Activated naive CD4-positive, alpha-beta T cell (primary cell): ENCODE measurements at places on chromosomes 5 and 9.

GRCh38 chr5:113002423-113002822 is 25.8 kb downstream of the DCP2 start:
- no peak for DNase-seq

DNA sequence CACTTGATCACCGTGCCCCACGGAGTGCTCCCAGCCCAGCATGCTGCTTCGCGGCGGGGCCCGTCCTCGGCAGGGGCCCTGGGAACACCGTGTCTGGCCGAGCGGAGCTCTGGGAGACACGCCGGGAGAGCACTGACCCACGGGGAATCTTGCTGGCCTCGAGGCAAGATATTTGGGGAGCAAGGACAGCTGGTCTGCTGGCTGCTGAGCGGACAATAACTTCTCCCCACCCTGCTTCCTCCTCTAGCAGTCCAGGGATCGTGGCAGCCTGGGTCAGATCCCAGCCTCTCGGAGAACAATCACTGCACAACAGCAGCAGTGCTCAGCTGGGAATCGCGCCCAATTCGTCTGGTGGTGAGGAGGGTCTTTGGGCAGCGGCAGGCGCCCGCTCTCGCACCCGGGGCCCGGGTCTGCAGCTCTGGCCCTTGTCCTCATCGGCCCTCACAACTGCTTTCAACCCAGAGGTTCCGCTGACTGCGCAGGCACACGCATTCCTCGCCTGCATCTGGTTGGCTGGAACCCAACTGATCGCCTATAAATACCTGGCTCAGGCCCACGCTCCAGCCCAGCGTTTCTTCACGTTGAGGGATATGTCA is 43.4 kb downstream of the DBH start:
- no peak for DNase-seq

DNA sequence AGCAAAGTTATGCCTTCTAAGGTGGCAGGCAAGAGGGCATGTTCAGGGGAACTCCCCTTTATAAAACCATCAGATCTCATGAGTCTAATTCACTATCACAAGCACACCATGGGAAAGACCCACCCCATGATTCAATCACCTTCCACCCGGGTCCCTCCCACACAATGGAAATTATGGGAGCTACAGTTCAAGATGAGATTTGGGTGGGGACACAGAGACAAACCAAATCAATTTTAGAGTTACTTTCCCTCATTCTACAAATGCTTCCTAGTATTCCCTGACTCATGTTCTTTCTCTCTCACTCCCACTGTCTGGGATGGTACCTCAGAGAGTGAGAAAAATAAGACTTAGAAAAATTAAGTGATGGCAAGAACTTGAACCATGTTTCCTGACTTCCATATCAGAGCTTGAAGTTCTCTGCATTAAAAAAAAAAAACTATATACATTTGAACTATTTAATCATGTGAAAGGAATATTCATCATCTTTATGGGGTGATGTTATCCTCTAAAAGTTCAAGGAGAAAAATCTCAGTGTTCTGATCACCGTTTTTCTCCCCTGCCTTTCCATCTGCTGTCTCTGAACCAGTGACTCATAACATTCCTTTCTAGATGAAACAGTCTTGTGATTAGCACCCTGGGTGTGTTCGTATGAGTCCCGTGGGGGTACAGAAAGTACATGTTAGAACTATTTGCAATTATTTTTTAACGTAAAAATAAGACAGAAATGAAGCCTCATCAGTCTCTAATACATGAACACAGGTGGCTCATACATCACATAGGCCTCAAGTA is 282.9 kb downstream of the SLF1 start:
- no peak for DNase-seq

- DNase-seq, result no peak
Observed at GRCh38 chr5:107948377-107948776, 277.6 kb upstream of the EFNA5 start.

- no peak for DNase-seq
Observed at GRCh38 chr5:20158006-20158405, 170.0 kb upstream of the CDH18 start.

- DNase-seq, result no peak
Observed at GRCh38 chr5:144634138-144634537, 463.5 kb downstream of the KCTD16 start.
